DND-41 (cell line): ENCODE measurements at places on chromosomes 2 and 18.

- DNase-seq: no peak
These were observed 150.4 kb downstream of the IRS1 start for GRCh38 chr2:226649201-226649600.

DNA sequence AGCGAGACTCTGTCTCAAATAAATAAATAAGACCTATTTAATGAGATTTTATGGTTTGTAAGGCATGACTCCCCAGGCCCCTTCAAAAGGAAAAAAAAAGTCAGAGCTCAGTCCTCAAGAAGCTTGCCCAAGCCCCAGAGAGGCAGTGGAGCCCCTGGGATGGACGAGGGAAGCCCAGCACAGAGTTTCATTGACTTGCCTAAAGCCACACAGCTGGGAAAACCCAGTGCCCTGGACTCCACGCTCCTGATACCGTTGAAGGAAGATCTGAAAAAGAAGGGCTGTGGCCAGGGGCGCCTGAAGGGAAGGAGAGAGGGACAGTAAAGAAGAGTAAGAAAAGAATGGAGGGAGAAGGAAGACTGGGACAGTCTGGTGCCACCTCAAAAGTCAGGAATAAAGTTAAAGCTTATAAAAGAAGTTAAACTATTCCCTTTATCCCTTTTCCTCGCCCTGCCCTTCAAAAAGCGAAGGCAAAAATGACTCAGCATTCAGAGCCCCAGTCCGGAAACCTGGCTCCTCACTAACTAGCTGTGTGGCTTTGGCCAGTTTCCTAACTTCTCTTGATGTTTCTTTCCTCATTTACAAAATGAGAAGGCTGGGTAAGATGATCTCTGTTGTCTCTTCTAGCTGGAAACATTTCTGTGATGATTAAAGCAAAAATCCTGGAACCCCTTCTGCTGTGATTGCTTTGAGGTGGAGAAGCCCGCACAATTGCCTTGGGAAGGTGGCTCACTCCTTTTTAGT lies 46.7 kb downstream of the LYPD1 start:
- no peak for DNase-seq

DNA sequence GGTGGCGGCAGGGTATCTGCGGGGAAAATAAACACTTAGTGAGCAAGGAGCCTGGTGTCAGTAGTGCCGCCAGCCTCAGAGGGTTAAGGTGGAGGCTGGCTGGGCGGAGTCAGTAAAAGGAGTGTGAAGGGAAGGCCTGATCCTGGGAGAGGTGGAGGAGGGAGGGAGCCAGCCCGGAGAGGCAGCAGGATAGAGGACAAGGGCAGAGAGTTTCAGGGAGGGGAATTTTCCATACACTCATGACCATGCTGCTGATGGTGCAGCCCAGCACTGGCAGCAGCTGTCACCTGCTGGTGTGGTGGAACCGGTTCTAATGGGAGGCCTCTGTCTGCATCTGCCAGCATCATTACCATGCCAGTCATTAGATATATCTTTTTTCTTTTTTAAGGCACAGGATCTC lies 2.0 kb upstream of the TEX44 start:
- DNase-seq: no peak

GRCh38 chr2:196481324-196481697 lies 158.2 kb upstream of the CCDC150 start:
- no peak for DNase-seq

GRCh38 chr2:3465844-3466481 lies 53.4 kb downstream of the ADI1 start:
- no peak for DNase-seq

- no peak for DNase-seq
These were observed 24.3 kb upstream of the UGP2 start for GRCh38 chr2:63817382-63817781.

DNA sequence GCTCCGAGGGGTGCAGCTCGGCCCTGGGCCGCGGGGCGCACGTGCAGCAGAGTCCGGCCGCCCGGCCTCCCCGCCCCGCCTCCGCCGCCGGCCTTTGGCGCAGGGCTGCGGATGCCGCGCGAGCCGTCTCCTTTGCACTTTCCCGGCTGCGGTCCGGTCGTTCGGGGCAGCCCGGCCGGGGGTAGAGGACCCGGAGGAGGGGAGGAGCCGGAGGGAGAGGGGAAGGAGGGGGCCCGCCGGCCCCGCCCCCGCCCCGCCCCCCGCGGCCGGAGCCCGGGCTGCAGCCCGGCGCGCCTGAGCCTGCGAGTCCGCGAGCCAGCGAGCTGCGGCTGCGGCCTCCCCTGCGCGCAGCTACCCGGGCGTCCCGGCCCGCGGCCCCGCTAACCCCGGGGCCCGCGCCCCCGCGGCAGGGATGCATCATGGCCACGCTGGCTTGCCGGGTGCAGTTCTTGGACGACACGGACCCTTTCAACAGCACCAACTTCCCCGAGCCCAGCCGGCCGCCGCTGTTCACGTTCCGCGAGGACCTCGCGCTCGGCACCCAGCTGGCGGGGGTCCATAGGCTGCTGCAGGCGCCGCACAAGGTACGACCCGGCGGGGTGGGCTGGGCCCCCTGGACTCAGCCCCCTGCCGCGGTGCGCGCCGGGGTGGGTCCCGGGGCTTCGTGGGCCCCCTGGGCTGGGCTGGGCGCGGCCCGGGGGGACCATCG lies at the start of gene FHOD3:
Gene FHOD3 (plus strand): TSS at position 297 of the 709 bp plus-strand sequence. CDS start 123 bp downstream, at position 420.
- DNase-seq: no peak

GRCh38 chr2:237889811-237890210 lies 30.4 kb downstream of the RAMP1 start:
- DNase-seq: no peak

DNA sequence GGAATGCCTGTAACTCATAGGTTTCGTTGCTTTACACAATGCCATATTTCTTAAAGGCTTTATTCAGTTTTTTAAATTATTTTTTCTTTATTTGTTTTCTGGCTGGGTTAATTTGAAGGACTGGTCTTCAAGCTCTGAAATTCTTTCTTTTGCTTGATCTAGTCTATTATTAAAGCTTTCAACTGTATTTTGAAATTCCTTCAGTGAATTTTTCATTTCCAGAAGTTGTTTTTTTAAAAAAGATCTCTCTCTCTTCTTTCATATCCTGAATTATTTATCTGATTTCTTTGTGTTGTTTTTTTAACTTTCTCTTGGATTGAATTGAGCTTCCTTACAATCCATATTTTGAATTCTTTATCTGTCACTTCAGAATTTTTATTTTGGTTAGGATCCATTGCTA lies 239.9 kb upstream of the CTAGE1 start:
- no peak for DNase-seq

DNA sequence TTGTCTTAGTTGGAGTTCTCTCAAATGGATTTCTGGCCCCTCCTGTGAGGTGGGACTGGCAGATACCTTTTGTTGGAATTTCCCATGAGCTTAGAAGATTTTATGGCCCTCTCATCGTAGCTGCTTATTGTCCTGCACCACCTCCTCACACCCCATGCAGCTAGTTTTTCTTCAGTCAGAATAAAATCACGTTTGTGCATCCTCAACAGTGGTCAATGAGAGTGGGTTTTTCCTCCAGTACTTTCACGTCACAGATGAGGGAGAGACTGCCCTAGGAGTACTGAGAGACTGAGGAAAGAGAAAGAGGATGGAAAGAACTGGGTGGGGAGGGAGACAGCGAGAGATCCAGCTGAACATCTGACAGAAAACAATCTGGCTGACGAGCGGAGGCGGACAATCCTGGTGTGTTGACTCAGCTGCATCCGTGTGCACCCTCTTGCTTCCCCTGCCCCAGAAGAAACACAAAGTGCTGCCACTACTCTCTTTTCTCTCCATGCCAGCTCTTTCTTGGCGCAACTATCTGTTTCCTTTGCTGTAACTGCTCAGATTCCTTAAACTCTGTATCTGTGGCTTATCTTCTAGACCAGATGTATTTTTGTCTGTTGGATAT lies 7.4 kb downstream of the RAPGEF4 start:
- no peak for DNase-seq

DNA sequence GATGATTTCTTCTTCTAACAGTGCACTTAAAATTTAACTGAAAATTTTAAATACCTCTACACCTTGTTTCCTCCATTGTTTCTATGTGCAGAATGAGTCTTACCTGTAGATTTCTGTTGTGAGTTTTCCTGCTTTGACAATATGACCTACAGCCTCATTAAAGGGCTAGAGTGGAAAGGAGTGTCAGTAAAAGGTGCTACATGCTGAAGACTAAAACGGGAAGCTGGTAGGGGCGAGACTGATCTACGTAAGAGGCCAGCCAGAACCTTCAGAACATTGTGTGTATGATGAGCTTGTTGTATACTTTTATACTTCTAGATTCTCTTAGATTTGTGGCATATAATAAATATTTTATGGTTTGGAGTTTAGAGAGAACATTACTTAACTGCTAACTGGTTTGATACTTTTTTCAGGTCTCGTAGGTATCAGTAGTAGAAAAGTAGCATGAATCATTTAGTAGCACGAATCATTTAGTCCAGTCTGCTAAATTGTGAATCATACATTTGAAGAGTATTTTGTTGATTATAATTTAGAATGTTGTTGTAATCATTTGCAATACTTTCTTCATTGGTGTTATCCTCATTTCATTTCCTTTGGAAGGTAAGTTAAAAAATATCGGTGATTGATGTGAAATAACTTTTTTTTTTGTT lies 14.3 kb downstream of the INSIG2 start:
- DNase-seq: no peak

DNA sequence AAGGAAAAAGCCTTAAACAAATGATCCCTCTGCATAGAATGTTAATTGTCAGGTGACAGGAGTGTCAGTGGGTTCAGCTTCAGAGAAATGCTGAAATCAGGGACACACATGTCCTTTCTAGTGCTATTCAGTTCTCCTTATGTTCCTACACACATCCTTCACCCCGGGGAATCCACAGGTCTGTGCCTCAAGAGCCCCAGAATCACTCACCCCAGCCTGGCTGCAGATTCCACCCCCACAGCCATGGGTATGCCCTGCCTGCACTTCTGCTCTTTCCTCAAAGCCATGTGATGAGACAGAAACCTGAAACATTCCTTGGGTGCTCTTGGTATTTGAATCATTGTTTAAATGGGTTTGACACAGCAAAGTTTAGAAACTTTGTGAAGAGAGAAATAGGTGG lies 27.4 kb upstream of the FZD7 start:
- no peak for DNase-seq

DNA sequence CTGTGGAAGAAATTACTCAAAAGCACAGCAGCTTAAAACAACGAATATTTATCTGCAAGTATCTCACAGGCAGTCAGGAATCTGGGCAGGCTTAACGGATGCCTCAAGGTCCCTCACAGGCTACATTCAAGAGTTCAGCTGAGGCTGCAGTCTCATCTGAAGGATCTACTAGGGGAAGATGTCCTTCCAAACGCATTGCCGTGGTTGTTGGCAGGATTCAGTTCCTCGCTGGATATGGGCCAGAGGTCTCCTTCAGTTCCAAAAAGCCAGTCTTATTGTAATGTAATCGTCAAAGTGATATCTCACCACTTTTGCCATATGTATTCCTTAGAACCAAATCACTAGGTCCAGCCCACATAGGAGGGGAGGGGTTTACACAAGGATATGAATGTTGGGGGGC lies 98.2 kb upstream of the EPAS1 start:
- DNase-seq: no peak

DNA sequence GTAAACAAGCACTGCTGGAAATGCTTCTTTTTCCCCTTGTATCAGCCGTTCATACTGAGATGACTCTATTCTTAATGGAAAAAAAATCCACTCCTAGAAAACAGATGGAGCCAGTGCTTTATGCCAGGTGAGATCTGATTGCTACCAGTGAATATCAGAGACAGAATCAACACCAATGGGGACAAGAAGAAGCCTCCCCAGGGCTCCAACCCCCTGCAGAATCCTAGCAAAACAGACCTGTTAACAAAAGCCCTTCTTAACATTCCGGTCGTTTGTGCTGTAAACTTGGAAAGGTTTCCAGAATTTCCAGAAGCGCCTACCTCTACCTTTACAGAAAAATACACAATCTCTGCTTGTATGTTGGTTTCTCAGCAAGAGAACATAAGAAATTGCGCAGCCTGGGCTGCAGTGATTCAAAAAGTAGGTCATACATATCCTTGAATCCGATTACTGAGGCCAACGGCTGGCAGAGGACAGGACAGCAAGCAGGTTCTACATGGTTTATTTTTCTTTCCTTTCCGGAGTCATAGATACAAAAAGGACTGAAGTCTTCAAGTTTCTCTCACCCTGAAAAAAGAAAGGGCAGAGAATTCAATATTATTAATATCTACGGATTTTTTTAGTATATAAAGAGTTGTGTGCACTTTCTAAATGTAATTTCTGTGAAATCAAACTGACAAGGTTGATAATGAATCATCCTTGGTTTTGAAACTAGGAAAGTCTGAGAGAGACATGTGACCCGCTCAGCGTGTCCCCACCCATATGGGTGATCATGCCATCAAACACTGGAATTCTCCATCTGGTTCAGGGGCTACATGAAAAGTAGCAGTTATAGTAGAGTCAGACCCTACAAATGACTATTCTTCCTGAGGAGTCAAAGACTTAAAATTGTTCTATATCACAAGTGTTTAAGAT lies 266.7 kb upstream of the MGAT5 start:
- DNase-seq: no peak

DNA sequence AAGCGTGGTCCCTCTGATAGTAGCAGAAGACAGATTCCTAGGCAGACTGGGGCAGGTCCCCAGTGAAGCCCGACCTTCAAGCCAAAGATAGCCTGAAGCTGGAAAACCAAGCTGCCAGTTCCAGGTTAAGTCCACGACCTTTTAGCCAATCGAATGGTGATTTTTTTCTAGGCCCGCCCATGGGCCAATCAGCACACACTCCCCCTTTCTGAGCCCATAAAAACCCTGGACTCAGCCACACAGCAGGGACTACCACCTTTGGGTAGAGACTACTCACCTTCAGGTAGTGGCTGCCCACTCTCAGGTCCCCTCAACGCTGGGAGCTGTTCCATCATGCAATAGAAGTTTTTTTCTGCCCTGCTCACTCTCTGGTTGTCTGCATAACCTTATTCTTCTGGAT lies 14.5 kb upstream of the ADI1 start:
- no peak for DNase-seq

DNA sequence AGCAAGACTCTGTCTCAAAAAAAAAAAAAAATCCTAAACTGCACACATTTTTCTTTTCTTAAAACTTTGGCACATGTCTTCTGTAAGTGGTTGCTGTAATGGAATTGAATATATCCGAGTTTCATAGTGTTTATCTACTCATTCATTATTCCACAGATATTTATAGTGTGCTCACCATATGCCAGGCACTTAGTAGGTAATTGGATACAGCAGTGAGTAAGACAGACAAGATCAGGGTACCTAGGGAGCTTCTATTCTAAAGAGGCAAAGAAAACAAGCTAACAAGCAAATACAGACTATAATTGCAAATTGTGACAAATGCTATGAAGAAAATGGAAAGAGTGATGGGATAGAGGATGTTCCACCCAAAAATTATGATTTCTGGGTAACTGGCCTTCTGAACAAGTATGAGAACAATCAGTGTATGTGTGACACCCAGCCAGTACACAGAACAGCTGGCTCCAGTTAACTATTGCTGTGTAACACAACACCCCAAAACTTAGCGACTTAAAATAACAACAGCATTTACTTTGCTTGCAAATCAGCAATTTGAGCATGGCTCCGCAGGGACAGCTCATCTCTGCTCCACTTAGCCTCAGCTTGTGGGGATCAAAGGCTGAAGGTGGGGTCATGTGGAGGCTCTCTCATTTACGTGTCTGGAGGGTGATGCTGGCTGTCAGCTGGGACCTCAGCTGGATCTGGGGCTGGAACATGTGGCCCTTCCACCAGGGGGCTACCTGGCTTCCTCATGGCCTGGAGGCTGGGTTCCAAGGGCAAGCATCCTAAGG lies 224.9 kb downstream of the INSIG2 start:
- no peak for DNase-seq
